Activated naive CD8-positive, alpha-beta T cell treated with anti-CD3 and anti-CD28 coated beads, Interleukin-2, amount 50 U/mL, for 16 hours (primary cell): ENCODE measurements at places on chromosomes 4 and X.
A peak's percentile ranks its signal among the peaks of the same experiment; 100 is the strongest.

DNA sequence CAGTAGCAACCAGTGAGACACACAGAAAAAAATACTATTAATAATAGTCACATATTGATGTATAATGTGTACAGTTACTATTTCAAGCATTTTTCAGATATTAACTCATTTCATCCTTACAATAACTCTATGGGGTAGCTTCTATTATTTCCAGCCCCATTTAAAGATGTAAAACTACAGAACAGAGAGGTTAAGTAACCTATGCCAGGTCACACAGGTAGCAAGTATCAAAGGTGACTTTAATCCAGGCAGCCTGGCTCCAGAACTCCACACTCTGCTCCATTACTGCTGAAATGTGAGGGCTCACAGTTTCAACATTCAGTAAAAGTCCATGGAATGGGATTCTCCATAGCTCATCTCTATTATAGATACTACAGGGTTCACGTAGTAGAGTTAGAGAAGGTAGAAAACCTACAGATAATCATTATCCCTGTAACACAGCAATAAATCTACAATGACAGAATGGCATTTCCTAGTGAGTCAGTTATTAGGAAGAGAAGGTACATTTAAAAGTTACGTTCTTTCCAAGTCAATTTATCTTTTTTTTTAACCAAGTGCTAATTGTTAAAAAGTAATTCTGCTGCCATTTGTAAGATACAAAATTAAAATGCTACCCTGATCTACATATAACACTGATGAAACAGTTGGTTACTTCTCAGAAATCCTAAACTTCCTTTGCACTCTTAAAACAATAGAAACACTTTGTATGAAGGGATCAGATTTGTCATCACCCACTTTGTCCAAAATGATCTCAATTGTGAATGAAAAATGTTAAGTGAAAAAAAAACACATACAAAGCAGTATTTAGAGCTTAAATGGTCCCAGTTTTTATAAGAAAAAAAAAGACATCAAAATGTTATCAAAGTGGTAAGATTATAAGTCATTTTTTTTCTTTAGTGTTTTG lies 18.7 kb downstream of the RELL1 start:
- DNase-seq = no peak

GRCh38 chr4:109191216-109191615 lies 111.2 kb downstream of the COL25A1 start:
- DNase-seq = no peak

DNA sequence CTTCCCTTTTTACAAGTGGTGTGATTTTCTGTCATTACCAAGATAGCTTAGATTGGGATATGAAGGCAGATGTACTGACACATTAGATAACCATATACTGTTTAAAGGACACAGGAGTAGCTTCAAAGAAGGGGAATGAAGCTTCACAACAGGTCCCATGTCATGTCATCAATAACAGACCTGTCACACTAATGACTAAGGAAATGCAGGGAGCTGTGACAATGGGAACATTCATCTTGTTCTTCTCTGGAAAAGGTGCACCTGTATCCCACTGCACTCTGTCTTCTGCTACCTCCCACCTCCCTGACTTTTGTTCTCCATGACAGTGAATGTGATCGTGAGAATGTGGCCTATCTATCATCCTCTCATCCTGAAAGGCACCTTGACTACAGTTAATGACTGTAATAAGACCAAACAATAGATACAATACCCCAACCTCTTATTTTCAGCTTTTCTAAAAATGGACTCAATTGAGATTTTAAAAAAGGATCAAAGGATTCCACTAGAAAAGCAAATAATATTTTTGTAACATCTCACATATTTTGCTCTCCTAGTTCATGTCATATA lies 472.5 kb downstream of the STPG2 start:
- no peak for DNase-seq

- DNase-seq = no peak
Measured at GRCh38 chr4:153062652-153063168, 126.6 kb downstream of the FHDC1 start.

GRCh38 chrX:148417934-148418333 lies 82.5 kb upstream of the AFF2 start:
- no peak for DNase-seq

DNA sequence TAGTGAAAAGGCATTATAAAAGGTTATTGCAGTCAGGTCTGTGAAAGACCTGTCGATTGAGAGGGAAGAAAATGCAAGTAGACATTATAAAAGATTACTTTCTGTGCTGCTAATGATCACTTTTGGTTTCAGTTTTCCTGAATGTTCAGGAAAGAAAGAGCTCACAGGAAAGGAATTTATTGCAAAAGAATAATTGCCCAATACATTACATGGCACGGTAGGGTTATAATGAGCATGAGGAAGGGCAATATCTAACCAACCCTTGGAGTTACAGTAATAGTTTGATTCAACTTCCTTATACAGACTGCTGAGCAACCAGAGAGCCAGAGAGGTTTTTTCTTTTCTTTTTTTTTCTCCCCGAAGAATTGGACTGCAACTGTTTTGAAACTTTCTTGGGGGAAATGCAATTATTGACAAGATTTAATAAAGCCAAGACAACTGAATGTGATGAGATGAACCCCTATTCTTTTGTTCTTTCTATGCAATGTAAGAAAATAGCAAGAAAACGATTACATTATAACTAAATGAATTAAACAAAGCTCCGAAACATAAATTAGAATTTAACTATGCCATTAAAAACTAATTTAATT lies 247.0 kb downstream of the C4orf33 start:
- DNase-seq = no peak

GRCh38 chrX:2317527-2318055 lies 183.2 kb downstream of the DHRSX start:
- DNase-seq = no peak

GRCh38 chrX:130578906-130579305 lies 177.1 kb downstream of the RBMX2 start:
- no peak for DNase-seq

GRCh38 chrX:7614616-7615015 lies 228.4 kb upstream of the VCX start:
- DNase-seq = no peak

- DNase-seq = no peak
Measured at GRCh38 chrX:40009462-40009851, 88.3 kb downstream of the BCOR start.

DNA sequence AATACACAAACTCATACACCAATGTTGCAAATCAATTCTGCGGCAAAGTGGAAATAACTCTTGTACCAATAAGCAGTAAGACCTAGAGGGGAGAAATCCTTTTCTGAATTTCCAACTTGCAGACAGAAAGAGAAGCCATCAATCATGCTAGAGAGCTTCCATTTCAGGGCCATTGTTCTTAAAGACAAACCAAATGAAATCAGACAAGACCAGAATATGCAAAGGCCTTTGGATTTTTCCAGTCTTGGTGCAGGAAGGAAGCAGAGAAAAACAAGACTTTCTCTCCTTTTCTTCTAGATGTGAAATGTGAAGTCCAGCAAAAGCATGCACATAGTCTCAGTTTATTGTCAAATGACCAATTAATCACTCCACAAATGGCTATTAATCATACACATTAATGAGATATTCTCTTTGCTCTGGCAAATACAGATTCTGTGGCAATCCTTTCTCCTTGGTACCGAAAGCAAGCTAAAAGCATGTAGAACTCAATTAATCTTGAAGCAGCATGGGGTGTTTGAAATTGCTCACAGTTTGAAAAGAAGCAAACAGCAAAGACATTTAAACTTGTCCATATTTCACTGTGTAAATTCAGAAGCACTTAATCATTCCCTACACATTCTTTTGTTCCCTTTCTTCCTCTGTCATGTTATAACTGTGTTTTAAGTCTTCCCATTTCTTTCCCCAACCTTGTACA lies 466.1 kb downstream of the GPAT3 start:
- no peak for DNase-seq

DNA sequence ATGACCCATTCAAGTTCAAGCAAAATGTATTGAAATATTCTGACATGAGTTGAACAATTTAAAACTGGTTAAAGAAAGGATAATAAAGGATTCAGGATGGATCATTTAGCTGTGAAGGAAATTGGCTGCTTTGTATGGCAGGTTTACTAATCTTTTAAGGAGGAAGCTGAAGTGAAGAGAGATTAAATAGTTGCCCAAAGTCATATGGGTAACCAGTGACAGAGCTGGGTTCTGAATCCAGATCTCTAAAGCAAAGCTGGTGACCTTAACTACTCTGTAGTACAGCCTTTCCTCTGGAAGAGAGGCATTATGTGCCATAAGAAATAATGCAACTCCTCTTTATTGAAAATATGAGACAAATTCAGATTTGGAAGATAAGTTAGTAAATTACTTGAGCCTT lies 22.8 kb downstream of the FHIP1A start:
- no peak for DNase-seq

DNA sequence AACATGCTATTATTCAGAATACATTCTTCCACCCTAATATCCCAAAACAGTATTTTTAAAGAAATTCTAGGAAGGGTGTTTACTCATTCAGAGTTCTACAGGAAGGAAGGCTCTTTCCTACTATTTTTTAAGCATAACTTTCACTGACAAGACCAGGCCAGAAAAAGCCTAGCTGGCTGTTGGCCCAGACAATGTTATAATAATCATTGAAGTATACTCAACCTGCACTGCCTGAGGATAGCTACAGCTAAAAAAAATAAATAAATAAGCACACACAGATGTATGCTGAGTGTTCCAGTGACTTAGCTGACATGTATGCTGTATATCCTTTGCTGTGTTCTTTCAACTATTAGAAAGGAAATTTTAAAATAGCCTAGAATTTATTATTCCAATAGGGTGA lies 145.8 kb upstream of the SPRY1 start:
- DNase-seq = no peak

GRCh38 chrX:1609762-1610161 lies 5.1 kb upstream of the ASMT start:
- no peak for DNase-seq

- no peak for DNase-seq
Measured at GRCh38 chr4:69584135-69584534, 55.3 kb downstream of the UGT2A2 start.

DNA sequence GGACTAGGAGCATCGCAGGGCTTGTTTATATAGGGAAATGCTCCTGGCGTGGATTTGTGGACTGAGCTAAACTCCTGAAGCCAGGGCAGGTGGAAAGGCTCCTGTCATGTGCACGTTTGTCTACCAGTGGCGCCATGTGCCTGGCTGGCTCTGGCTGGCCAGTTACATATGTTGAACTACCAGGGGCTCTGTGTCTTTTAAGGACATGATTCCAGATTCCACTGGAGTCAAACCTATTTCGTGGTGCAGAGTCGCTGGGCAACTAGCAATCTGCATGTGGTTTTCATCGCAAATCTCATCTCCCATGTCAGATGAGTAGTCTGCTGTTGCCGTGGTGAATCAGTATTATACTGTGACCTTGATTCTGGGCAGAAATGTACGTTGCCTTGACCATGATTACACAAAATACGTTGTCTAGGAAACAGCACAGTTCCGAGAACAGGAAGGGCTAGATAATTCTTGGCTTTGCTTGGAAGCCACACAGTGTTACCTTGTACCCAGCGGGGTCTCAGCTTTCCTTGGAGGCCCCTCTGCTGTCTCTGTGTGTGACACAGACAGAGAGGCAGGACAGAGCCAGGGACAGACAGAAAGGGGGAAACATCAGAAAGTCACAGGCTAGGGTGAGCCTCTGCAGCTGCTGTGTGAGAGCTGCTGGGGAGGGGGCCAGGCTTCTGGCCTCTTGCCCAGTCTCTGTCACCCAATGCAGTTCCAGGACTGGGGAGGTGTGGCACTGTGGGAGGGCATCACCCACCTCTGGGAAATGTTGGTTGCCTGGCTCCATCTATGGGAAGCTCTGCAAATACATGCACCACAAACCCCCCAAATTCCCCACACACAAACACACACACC lies 19.2 kb downstream of the PNMA6E start:
- no peak for DNase-seq

- no peak for DNase-seq
Measured at GRCh38 chrX:13661735-13662288, 8.9 kb downstream of the TCEANC start.

DNA sequence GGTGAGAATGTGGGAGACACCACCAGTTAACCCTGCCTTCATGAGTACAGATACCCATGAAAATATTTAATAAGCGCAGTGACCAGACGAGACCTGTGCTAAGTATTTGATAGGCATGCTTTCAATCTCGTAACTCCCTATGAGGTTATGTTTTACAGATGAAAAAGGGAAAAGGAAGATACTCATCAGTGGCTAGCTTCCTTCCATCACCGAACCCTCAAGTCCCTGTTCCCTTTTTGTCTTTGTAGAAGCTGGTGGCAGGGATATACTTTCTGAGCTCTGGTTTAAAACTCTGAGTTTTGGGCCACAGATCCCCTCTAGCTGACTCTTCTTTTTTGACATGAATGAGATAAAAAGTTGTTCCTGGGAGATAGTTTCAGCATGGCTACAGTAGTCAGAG lies 26.3 kb downstream of the AFF1 start:
- no peak for DNase-seq

- DNase-seq = no peak
Measured at GRCh38 chr4:41709844-41710481, 38.6 kb downstream of the PHOX2B start.

GRCh38 chrX:17377091-17377717 lies 2.2 kb downstream of the NHS start:
- no peak for DNase-seq

GRCh38 chrX:135324463-135324862 lies 15.2 kb downstream of the ETDC start:
- no peak for DNase-seq

DNA sequence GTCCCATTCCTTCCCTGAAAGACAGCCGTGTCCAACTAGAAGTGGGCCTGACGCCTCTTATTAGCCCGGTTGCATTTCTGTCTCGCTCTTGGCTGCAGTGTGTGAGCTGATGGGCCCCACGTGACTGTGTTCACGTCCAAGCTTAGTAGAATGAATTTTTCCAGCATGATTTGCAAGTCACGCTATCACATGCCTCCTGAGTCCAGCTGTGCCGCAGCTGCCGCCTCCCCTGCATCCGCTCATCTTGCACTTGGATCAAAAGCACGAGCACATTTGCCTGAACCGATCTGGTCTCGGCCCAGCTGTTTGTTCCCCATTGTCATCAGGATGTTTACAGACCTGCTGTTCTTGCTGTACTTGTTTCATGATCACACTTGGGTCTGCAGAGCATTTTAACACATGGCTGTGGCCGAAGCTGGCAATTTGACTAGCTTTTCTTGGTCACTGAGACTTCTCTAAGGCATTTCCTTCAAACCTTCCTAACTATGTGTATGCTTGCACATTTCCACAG lies 126.5 kb downstream of the KIT start:
- no peak for DNase-seq

DNA sequence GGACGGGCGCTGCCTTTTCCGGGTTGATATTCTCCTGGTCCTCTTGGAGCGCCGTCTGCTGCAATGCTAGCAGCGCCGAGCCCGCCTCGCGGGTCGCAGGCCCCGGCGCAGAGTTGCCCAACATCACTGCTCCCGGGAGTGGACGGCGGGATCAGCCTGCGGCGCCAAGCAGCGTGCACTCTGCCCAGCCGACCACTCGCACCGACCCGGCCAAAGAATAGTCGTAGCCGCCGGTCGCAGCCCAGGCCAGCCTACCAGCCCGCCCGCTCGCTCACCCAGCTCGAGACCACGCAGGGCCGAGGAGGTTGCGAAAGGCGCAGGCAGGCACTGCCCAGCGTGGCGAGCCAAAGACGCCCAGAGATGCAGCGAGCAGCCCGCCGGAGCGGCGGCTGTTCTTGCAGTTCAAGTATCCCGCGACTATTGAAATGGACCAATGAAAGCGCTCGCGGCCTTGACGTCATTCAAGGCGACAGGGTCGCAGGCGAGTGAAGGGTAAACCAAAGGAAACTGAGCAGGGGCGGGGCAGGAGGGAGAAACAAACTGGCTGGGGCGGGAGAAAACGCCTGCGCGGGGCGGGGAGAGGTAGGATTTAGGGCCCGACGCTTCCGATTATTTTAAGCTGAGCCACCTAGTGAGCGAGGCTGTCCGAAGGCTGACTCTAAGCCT lies at the start of gene CCNA2:
TSS of gene CCNA2 (minus strand) at position 379 of the 666 bp plus-strand sequence. CDS start at position 124, 255 bp downstream.
- DNase-seq = peak; percentile 94

GRCh38 chrX:134688839-134689238 lies 30.6 kb upstream of the PLAC1 start:
- no peak for DNase-seq
